ENCODE measurements at places on chromosomes 5 and 9.

GRCh38 chr5:67222243-67223025 is 25.8 kb upstream of the CD180 start:
- no peak for DNase-seq

DNA sequence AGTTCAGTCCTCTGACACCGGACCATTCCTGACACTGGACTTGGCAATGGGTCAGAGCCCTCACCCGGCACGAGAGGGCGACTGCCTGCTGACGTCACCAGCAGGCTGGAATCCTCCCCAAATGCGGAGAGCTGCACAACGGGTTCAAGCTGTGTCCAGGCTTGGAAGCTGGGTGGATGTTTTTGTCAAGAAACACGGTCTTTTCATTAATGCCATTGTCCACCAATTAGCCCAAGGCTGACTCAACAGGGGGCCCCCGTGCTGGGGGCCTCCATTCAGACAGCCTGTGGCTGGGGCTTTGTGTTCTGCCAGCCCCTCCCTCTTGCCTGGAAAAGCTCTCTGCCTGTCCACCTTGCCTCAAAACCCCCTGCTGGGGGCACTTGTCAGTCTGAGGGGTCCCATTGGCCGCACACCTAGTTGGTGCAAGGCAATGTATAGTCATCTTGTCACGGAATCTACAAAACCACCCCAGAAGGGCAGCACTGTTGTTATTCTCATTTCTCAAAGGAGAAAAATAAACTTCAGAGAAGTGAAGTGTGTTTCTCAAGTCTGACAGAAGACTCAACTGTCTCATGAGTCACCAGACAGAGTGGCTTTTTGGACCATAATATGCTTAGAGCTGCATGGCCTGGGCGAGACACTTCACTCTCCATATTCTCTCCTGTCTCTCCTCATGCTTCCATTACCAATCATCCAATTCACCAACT is 24.6 kb downstream of the NDUFA8 start:
- no peak for DNase-seq

DNA sequence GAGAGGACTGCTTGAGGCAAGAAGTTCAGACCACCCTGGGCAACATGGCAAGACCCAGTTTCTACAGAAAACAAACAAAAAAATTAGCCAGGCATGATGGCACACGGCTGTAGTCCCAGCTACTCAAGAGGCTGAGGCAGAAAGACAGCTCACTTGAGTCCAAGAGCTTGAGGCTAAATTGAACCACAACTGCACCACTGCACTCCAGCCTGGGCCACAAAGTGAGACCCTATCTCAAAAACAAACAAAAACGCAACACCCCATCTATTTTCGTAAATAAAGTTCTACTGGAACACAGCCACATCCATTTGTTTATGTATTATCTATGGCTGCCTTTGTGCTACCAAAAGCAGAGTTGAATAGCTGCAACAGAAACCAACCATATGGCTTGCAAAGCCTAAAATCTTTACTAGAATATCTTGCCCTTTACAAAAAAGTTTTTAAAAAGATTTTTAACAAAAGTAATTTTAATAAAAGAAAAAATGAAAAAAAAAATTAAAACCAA is 67.5 kb downstream of the SETX start:
- DNase-seq: no peak

DNA sequence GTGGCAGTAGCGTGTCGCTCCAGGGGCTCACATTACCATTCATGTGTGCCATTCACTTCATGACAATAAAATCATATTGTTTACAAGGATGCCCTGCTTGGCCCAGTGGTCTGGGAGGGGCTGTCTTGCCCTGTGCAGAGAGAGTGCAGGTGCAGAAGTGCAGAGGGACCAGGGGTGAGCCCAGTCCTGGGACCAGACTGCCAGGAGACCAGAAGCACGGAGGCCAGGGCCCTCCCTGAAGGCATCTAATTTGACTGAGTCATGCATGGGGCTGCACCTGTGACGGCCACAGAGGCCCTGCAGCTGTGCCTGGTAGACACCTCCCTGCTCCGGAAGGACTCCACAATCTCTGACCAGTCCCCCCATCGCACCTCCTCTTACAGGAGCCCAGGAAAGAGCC is 164.4 kb upstream of the FOXD4L5 start:
- no peak for DNase-seq

DNA sequence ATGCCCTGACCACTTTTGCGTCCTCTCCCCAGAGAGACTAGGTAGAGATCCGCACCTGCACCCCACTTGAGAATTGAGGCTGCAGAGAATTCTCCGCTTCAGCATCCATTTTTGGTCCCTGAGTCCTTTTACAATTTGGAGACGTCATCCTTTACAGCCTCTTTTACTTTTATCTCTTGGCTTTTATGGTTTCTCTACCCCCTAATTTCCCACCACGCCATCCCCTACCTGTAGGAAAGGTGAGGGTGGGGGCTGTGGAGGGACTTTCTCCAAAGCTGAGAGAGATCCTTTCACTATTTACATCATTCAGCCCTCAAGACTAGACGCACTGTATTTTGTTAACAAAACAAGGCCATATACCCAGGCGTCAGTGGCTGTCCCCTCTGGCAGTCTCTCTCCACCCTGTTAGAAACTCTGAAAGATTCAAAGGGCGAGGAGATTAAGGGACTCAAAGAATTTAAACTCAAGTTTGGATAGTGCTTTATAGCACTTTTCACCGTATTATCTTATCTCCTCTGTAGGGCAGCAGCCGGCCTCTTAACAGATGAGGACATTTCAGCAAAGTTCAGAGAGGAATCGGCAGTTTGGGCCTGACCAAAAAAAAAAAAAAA is 1.7 kb downstream of the MSX2 start:
- no peak for DNase-seq

- DNase-seq: no peak
Measured at GRCh38 chr5:170740551-170741205, 42.8 kb upstream of the GABRP start.

DNA sequence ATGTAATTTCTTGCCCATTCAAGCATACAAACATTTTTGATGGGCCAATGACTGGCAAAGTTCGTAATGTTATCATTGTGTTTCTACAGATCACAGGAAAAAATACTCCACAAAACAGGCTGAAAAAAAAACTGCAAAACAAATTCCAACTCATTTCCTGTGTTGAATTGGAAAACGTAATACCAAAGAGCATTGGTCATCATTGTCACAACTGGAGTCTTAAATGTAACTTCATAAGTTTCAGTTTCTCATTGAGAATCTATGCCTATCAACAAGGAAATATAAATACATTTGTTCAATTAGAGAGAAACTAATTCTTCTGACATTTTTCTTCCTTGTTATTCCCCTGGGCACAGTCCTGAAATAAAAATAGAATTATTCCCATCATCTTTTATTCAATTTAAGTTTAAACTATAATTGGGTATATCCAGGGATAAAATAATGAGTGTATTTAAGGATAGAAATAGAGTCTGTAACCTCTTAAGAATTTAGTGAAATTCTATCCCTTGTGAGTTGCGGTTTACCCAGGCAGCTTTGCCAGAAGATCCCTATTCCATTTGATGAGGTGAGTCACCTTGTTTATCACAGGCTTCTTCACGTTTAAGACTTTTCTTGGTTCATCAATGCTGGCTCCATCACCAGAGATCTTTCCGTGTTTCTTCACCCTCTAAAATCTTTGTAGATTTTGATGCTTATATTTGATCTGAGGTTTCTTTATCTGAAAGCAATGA is 112.7 kb upstream of the ITGA1 start:
- no peak for DNase-seq

GRCh38 chr5:64417390-64417789 is 88.4 kb upstream of the RGS7BP start:
- no peak for DNase-seq

DNA sequence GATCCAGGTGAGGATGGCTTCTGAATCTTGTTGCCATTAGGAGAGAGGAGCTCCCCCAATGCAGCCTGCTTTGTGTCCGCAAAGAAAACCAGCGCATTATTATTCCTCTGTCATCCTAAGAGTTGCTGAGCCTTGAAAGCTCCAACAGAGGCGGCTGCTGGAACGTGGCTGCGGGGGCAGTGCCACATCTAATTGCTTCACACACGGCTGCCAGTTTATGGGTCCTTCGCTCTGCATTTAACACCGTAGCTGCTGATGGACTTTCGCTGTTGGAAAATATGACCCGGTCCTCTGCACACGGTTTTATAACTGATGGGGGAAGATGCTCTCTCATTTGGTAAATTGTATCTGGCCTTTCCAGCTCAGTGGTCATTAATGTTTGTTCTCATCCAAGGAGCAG is 38.0 kb downstream of the ZNF622 start:
- no peak for DNase-seq

GRCh38 chr9:90325913-90326653 is 316.5 kb downstream of the DIRAS2 start:
- DNase-seq: no peak
